Right atrium auricular region (tissue), 2 donors: ENCODE measurements at places on chromosomes 4 and X. TPM values are rescaled to one million over a fixed set of nuclear protein-coding genes. Genes with fewer than 3 reads are reported as not detected.

GRCh38 chr4:102537269-102537668, 36.1 kb downstream of the NFKB1 start:
- DNase-seq = no peak
- H3K4me3 ChIP-seq = no peak overlapping the region
- H3K4me1 ChIP-seq = no peaks in the 10 kb centered on the region
- H3K36me3 ChIP-seq = no peaks in the 10 kb centered on the region

DNA sequence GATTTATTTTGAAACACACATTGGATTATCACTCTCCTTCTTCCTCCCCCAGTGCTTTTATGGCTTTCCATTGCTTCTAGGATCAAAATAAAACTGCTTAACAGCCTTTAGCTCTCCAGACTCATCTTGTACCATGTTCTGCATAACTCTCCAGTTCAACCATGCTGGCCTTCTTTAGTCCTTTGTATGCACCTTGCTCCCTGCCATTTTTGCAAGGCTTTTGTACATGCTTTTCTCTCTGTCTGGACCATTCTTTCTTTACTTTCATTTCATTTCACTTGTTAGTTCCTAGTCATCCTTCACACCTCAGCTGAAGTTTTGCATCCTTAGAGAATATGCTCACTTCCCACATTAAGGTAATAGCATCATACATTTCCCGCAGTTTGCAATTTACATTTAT, 6.9 kb downstream of the ARFIP1 start:
- no peaks in the 10 kb centered on the region for H3K36me3 ChIP-seq
- peaks cover 4% of the 10 kb centered on the region for H3K4me1 ChIP-seq
- DNase-seq = no peak
- H3K4me3 ChIP-seq = no peak overlapping the region
- no peak overlapping the region for H3K27ac ChIP-seq

DNA sequence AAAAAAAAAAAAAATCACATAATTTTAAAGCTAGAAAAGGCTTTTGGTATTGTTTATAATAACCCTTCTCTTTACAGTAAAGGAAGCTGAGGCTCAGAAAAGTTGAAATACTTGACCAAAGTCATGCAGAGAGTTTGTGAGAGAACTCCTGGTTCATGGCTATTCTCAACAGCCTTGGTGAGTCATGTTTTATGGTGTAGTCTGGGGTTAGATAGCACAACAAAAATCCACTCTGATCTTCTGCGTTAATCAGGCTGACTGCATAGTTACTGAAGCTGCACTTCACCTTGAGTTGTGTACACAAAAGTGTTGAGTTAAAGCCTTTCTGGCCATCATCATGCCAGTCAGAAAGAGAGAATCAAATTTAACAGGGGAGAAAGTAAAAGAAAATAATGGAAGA, 19.3 kb upstream of the SFRP2 start:
- H3K36me3 ChIP-seq = no peaks in the 10 kb centered on the region
- H3K4me1 ChIP-seq = no peaks in the 10 kb centered on the region
- no peak for DNase-seq
- no peaks in the 10 kb centered on the region for H3K27me3 ChIP-seq

DNA sequence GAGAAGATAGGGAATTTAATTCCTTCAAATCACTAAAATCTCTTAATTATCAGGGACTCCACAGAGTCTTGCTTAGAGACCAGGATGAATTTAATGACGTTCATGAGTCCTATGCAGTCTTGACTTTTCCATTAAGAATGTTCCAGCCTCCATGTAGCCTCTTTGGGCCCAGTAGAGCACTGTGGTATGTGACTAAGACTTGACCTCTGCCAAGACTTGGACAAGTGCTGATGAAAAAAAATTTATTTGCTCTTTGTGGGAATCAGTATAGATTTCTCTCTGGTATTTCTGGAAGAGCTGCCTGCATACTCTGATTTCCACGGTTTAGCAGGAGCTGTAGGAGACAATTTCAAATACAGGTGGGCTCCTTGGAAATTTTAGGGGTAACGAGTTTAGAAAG, 40.6 kb downstream of the CHRDL1 start:
- H3K27me3 ChIP-seq = no peaks in the 10 kb centered on the region
- no peak for DNase-seq
- H3K4me1 ChIP-seq = no peaks in the 10 kb centered on the region

GRCh38 chr4:61160478-61160877, 39.6 kb upstream of the ADGRL3 start:
- H3K4me1 ChIP-seq = no peaks in the 10 kb centered on the region
- no peak overlapping the region for H3K27ac ChIP-seq
- H3K36me3 ChIP-seq = no peaks in the 10 kb centered on the region
- no peaks in the 10 kb centered on the region for H3K27me3 ChIP-seq
- no peak for DNase-seq

- no peak for DNase-seq
- no peaks in the 10 kb centered on the region for H3K4me1 ChIP-seq
- no peak overlapping the region for H3K4me3 ChIP-seq
- no peaks in the 10 kb centered on the region for H3K36me3 ChIP-seq
- H3K27me3 ChIP-seq = no peaks in the 10 kb centered on the region
These were observed 147.2 kb downstream of the RELL1 start for GRCh38 chr4:37538931-37539330.

- H3K4me1 ChIP-seq = no peaks in the 10 kb centered on the region
- H3K27me3 ChIP-seq = no peaks in the 10 kb centered on the region
- H3K36me3 ChIP-seq = no peaks in the 10 kb centered on the region
- DNase-seq = no peak
- no peak overlapping the region for H3K4me3 ChIP-seq
- H3K27ac ChIP-seq = no peak overlapping the region
These were observed 153.0 kb upstream of the TRPC5 start for GRCh38 chrX:112235547-112235946.

DNA sequence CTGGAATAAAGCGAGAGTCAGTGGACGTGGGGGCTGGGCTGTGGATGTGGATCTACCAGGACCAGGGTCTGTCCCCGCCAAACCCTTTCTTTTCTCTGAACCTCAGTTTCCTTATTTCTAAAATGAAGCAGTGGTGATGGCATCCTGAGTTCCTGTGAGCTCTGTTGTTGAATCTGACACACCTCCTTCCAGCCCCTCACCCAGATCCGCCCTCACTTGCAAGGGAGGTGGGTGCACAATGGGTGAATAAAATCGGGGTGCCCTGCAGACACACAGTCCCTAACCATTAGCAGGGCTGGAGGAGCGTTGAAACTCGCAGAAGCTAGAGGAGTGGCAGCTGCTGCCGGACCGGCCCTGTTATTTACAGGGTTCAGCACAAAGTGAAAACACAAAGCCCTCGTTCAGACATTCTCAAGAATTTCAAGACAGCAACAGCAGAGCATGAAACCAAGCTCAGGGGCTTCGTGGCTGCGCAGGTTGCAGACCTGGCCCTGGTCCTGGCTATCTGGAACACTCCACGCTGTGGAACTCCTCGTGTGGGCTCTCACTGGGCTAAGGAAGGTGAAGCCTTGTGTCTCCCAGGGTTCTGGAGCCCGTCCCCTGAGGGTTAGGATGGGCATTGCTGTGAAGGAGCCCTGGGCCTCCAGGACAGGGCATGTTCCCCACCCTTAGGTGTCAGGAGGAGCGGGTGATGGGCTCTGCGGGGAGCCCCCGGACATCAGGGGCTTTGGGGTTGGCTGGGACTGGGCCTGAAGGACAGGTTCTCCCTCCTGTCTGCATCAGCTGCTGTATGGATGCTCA, 42.9 kb downstream of the PSAPL1 start:
- no peak overlapping the region for H3K27ac ChIP-seq
- no peaks in the 10 kb centered on the region for H3K4me1 ChIP-seq
- H3K4me3 ChIP-seq = no peak overlapping the region
- H3K27me3 ChIP-seq = no peaks in the 10 kb centered on the region
- no peak for DNase-seq

- no peak overlapping the region for H3K4me3 ChIP-seq
- H3K27me3 ChIP-seq = no peaks in the 10 kb centered on the region
- DNase-seq = no peak
- peaks cover 45% of the 10 kb centered on the region for H3K36me3 ChIP-seq
- no peak overlapping the region for H3K27ac ChIP-seq
These were observed 84.7 kb downstream of the CRMP1 start for GRCh38 chr4:5808081-5808741.

GRCh38 chrX:153519569-153520286, 2.3 kb downstream of the ATP2B3 start:
- no peak overlapping the region for H3K27ac ChIP-seq
- no peaks in the 10 kb centered on the region for H3K4me1 ChIP-seq
- H3K36me3 ChIP-seq = no peaks in the 10 kb centered on the region
- no peak for DNase-seq

The SPANXN4 gene
- total RNA-seq = not detected

The RIBC1 gene
- 0.86 TPM for total RNA-seq

The LANCL3 gene
- total RNA-seq = 0.07 TPM

The HPGDS gene
- 0.63 TPM for total RNA-seq

The BLOC1S4 gene
- 17.4 TPM for total RNA-seq

The FAAH2 gene
- total RNA-seq = 0.44 TPM

The NMU gene
- total RNA-seq = 0.47 TPM

The GJB1 gene
- not detected for total RNA-seq
